ENCODE measurements at places on chromosomes 2 and 18.

GRCh38 chr18:7174344-7175095 is 56.4 kb upstream of the LRRC30 start:
- DNase-seq, result no peak

DNA sequence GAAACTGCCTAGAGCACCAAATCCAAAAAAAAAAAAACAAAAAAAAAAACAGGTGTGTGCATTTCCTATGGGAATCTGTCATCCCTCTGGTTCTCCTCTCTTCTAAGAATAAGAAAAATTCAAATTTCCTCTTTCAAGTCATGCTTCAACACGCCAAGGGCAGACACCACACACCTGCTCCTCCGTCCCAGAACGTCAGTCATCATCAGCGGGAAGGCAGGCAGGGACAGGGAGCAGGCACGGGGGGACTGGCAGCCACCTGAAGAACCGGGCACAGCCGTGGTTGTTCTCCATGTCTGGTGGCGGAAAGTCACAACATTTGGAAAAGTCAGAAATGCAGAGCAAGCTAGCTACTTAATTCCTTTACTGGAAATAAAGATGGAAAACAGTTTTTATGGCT is 214.8 kb downstream of the IKZF2 start:
- no peak for DNase-seq

DNA sequence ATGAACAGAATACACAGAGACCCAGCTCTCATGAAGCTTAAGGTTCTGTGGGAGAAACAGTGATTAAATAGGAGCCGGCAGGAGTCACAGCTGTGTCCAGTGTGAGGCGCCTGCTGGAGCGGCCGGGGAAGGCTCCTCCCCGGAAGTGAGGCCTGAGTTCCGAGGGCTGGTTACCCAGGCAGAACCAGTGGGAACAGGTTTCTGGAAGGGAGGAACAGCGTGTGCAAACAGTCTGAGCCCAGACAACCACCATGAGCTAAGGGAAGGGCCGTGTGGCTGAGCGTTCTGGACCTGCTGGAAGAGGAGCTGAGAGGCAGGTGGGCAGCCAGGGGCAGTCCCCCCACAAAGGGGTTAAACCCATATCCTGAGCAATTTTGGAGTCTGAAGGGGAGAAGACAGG is 26.0 kb upstream of the NPAS2 start:
- DNase-seq, result no peak

GRCh38 chr2:47344890-47345589 is 57.9 kb upstream of the MSH2 start:
- no peak for DNase-seq

GRCh38 chr2:40361478-40361877 is 90.4 kb downstream of the SLC8A1 start:
- no peak for DNase-seq

DNA sequence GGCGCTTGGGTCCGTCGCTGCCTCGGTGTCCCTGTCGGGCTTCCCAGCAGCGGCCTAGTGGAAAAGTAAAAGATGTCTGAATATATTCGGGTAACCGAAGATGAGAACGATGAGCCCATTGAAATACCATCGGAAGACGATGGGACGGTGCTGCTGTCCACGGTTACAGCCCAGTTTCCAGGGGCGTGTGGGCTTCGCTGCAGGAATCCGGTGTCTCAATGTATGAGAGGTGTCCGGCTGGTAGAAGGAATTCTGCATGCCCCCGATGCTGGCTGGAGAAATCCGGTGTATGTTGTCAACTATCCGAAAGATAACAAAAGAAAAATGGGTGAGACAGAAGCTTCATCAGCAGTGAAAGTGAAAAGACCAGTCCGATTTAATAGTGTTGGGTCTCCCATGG is 8.0 kb downstream of the HES6 start:
- DNase-seq, result no peak

DNA sequence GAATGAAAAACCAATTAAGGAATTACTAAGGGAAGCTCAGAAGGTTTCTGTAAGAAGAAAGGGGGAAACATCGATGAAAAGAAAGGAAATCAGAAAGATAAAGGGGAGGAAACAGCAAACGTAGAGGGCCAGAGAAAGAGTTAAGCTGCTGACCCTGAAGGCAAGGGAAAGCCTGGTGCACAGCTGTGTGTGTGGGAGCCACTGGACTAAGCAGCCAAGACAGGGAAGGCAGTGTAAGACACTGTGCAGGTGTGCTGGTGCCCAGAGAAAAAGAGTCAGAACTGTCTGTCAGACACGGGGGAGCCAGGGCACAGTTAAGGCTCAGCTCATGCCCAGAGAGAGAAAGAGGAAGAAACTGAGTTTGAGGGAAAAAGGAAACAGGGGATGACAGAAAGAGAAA is 104.0 kb downstream of the HIBCH start:
- DNase-seq, result no peak

- DNase-seq, result peak; percentile 1
Measured at GRCh38 chr2:72027426-72028161, 120.1 kb downstream of the CYP26B1 start.

GRCh38 chr2:71700658-71701397 is 247.5 kb downstream of the DYSF start:
- DNase-seq, result no peak

DNA sequence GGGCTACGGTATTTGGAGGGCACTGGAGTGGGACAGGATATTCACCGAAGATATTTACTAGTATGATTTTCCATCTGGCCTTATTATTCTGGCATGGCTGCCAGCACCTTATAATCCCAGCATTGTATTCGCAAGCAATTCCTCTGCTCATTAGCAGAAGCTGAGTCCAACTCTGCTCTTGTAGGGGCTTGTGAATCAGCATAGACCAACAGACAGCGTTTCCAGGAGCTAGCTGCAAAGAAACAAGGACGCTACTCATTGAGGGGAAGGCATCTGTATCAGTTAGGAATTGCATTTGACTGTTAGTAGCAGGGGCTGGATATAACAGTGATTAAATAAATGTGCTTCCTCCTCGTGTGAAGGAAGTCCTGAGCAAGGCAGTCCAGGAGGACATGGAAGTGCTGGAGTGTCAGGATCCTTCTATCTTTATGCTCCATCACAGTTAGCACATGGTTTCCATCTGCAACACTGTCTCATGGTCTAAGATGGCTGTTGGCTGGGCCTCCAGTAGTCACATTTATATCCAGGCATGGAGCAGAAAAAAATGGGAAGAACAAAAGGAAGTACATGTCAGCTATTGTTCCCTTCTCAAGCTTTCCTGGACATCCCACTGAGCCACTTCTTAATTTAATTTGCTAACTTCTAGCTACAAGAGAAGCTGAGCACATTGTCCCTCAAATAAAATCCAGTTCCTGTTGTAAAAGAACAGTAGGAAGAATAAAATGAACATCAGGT is 214.1 kb downstream of the C1D start:
- DNase-seq, result no peak

DNA sequence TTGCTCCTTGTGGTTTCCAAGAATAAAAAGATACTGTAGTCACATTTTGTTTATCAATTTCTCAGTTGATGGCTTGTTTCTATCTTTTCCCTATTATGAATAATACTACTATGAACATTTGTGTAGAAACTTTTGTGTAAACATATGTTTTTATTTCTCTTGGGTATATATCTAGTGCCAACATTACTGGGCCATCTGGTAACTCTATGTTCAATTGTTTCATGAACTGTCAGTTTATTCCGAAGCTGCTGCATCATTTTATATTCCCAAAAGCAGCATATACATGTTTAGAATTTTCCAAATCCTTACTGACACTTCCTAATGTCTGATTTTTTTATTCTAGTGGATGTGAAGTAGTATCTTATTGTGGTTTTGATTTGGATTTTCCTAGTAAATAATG is 737.6 kb upstream of the TMEFF2 start:
- DNase-seq, result no peak

- DNase-seq, result no peak
Measured at GRCh38 chr2:70388128-70388527, 86.3 kb upstream of the FAM136A start.

- no peak for DNase-seq
Measured at GRCh38 chr2:173462892-173463840, 108.5 kb downstream of the CDCA7 start.

- no peak for DNase-seq
Measured at GRCh38 chr2:215711471-215712034, 275.7 kb upstream of the FN1 start.

DNA sequence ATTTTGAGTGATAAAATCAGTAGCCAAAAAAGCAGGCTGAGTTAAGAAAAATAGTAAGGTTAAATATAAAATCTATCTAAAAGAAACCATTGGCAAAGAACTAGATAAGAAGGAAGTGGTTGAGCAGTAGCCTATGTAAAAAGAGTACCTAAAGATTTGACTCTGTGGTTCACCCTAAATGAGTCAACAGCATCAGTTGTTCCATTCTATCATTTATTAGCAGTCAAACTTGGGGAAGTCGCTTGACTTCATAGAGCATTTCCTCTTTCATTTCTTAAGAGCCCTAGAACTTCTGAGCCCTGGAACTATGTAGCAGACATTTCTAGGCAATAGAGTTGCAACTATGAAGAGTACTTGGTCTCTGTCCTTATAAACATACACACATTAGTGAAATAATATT is 381.7 kb downstream of the NUP35 start:
- no peak for DNase-seq

DNA sequence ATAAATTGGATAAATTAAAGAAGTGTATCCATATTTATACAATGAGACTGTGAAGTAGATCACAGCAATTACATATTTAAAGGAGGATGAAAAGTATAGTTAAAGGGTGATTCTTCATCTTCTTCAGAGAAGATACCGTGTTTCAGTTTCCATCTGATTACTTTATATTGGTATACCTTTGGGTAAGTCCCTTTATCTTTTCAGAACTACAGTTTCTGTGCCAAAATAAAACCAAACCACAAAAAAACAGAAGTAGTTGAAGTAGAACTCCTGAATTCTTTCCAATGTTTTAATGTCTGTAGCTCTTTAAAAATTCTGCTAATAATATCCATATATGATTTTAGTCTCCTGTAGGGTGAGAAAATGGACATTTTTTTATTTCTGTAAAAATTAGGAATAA is 231.2 kb upstream of the LINC00305 start:
- DNase-seq, result no peak

- DNase-seq, result no peak
Measured at GRCh38 chr18:23279931-23280330, 144.6 kb downstream of the CABLES1 start.

GRCh38 chr2:9235147-9236044 is 28.8 kb downstream of the ASAP2 start:
- no peak for DNase-seq

GRCh38 chr2:55391155-55391554 is 28.5 kb downstream of the CCDC88A start:
- DNase-seq, result no peak

DNA sequence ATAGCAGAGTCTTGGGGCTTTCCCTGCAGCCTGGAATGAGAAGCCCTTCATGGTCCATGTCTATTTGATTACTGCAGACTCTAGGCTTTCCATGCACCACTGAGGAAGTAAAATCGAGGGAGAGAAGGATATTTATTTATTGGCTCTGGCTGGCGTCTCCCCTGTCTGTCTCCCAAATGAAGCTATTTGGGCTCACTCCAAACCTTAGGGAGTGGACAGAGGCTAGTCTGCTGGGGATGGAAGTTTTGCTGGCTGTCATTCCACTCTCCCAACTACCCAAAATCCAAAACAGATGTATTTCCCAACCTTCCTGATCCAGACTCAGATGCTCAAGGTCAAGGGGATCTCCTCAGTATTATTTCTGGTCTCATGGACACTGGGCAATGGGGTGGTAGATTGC is 33.7 kb downstream of the TMEM17 start:
- no peak for DNase-seq

GRCh38 chr18:76654577-76654976 is 159.5 kb upstream of the ZNF516 start:
- no peak for DNase-seq

DNA sequence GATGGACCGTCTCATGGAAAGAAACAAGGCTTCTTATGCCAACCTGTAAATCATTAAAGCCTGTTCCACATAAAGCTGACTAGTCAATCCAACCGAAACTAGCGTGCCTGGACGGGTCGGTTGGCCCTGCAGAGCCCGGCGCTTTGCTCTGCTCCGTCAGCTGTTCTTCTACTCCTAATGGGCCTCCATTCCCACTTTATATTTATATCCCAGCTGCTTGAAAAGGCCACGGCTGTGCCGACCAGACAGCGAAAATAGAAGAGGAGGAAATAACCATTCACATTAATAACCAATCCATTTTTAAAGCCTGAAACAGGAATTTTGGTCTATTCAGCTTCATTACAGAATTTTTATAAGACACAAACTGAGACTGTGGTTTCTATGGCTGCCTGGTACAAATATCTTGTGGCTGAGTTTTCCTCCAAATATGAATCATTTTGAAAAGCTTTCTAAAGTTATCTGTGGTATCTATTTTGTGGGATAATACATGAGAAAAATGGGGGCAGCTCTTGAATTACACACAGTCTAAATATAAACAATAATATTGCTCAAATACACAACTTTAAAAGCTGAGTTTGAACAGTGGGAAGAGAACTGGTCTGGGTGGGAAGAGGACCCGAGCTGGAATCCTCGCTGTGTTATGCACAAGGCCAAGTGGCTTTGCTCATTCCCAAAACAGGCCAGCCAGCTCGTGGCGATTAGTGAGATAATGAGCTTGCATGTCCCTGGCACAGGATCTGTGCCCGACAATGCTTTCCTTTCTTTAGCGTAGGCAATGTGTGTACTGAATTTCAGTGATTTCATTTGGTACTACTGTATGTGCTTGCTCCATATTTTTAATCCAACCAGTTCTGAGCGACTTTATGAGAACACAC is 10.5 kb upstream of the FAM124B start:
- DNase-seq, result no peak

GRCh38 chr18:5304232-5304631 is 8.7 kb upstream of the ZBTB14 start:
- no peak for DNase-seq

DNA sequence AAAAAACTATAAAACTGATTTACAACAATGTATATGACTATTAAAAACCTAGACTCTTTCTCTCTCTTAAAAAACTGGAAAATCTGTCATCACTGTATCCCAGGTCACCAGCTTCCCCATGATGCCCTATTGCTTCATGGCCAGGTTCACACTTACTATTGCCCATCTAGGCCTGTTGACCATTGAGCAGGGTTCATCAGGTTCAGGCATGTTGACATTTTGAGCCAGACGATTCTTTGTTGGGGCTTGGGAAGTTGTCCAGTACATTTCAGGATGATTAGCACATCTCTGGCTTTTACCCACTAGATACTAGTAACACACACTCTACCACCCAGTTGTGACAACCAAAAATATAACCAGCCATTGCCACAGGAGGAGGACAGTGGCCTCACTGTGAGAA is 26.9 kb upstream of the RAB27B start:
- no peak for DNase-seq

DNA sequence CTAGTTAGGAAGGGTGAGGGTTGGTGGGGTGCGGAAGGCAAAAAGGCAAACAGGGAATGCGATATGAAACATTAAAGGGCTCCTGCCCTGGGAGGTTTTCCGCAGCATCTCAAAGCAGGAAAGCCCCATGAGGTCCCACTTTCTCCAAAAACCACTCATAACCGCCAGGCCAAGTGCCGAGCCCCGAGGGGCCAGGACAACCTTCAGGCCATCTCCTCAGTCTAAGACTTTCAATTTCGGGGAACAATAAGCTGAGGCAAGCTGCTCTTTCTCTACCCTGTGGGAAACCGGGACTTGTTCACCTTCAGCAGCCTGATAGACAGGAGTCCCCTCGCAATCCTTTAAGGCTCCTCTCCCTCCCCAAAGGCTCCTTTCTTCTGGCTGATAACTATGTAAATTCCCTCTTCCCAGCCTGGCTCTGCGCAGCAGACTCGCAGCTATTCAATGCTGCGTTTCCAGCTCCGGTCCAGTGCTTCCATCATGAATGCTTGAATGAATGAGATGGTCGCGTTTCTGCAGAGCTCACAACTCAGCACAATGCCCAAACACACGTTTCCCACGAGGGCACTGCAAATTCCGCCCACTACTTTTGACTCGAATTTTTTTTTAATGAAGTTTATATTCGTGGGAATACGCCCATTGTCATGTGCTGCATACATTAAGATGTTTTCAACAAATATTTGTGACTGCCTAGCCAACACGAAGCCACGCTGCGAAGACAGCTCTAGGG is 1.4 kb downstream of the LAMA1 start:
- DNase-seq, result no peak

Measured in stimulated activated CD4-positive, alpha-beta T cell treated with anti-CD3 and anti-CD28 coated beads, Interleukin-4, amount 100 ng/mL, for 24 hours (primary cell).